Activated CD8-positive, alpha-beta T cell treated with anti-CD3 and anti-CD28 coated beads, Interleukin-2, amount 10 ng/mL, durations not matched to agents 7 days and 5 days (primary cell): ENCODE measurements at places on chromosomes 11 and 22. TPM values are rescaled to one million over a fixed set of nuclear protein-coding genes. Genes with fewer than 3 reads are reported as not detected.

The CDCA5 gene
- 127 TPM for total RNA-seq

The ASPHD2 gene
- 9.2 TPM for total RNA-seq

DNA sequence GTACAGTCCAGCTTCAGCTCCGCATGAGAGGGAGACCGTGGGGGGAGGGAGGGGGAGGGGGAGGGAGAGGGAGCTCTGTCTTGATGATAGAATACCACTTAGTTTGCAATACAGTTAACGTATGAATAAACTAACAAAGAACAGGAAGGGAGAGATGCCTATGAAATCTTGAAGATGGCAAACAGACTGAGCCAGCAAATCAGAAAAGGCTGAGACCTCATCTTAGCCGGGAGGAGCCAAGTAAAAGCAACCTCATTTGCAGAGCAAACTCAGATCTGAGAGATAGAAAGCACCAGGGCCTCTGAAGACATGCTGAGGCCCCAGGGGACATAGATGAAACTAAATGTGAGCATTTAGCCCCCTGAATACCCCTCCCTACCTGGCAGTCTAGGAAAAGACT lies 23.0 kb downstream of the APLP2 start:
- H3K4me1 ChIP-seq = no peaks in the 10 kb centered on the region
- H3K36me3 ChIP-seq = no peaks in the 10 kb centered on the region
- no peak for DNase-seq
- H3K4me3 ChIP-seq = no peak overlapping the region
- H3K27ac ChIP-seq = no peak overlapping the region

GRCh38 chr11:118230088-118230487 lies 5.3 kb upstream of the JAML start:
- peaks cover 68% of the 10 kb centered on the region for H3K36me3 ChIP-seq
- no peak overlapping the region for H3K27ac ChIP-seq
- peak; percentile 72 for DNase-seq
- H3K4me1 ChIP-seq = peaks cover 24% of the 10 kb centered on the region
- H3K4me3 ChIP-seq = peak overlapping the region; percentile 32

DNA sequence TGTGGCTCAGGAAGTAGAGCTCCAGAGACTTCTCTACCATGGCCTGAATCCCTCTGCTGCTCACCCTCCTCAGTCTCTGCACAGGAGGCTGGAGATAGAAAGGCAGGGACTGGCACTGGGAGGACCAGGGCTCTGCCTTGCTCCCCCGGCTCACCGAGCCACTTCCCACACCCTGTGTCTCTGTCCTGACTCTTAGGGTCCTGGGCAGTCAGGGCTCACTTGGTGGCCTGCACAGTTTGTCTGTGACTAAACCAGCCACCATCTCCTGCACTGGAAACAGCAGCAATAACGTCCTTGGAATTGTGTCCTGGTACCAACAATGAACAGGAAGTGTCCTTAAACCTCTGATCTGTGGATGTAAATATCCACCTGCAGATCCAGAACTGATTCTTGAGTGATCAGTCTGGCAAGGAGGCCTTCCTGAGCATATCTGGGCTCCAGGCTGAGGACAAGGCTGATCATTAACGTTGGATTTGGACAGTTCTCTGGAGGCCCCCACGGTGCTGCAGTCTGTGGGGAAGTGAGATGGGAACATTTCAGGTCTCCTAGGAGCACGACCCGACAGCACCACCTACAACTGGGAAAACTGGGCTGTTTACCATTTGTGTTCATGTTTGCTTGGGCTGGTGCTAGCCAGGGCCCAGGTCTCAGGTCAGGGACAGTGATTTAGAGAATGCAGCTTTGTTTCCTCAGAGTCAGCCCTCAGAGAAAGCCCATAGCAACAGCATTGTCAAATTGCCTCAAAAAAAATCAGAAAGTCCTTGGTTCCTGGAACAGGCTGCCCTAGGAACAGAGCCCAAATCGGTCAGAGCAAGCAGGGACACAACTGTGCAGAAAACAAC lies 82.5 kb downstream of the ZNF280B start:
- H3K4me3 ChIP-seq = no peak overlapping the region
- H3K27me3 ChIP-seq = peaks cover 7% of the 10 kb centered on the region
- no peak for DNase-seq
- no peaks in the 10 kb centered on the region for H3K36me3 ChIP-seq
- H3K4me1 ChIP-seq = no peaks in the 10 kb centered on the region

GRCh38 chr11:6204706-6205105 lies 651 bp upstream of the C11orf42 start:
- H3K36me3 ChIP-seq = peaks cover 18% of the 10 kb centered on the region
- H3K27ac ChIP-seq = no peak overlapping the region

DNA sequence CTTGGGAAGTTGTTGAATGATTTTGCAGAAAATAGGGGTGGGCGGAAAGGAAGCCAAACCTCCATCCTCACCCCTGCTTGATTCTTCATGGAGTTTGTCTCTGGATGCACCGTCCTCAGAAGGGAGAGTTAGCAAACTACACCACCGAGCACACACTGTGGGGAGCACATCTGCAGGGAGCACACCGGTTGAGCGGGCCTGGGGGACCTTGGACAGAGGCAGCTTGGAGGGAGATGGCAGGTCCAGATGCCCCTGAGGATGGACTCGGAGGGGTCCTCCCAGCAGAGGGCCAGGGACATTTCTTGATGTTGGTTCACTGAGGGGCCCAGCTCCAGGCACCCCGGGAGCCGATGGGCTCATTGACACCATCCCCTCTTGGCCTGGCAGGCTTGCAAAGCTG lies 15.1 kb upstream of the FGF19 start:
- DNase-seq = no peak
- H3K4me1 ChIP-seq = no peaks in the 10 kb centered on the region
- no peak overlapping the region for H3K4me3 ChIP-seq
- no peak overlapping the region for H3K27ac ChIP-seq

DNA sequence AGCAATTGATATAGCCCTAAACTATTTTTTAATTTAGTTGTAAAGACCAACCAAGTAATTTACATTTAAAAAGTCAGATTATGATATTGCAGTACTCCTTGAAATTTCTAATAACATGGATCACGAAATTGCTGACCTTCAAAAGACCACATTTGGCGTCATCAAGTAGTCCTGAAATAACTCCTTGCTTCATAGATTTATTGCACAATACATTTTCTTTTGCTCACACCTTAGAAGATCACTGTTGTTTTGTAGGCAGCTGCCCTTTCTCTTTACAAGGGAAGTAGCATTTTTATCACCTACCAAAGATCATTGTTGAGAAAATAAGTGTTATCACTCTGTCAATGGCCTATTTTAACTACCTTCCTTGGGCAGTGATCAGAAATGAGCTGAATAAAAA lies 815.8 kb downstream of the METTL15 start:
- H3K27ac ChIP-seq = no peak overlapping the region
- no peak for DNase-seq
- H3K4me3 ChIP-seq = no peak overlapping the region
- no peaks in the 10 kb centered on the region for H3K27me3 ChIP-seq

GRCh38 chr11:82930734-82931133 lies 29.2 kb downstream of the DDIAS start:
- H3K27me3 ChIP-seq = no peaks in the 10 kb centered on the region
- no peak overlapping the region for H3K4me3 ChIP-seq
- DNase-seq = no peak
- H3K27ac ChIP-seq = no peak overlapping the region
- peaks cover 13% of the 10 kb centered on the region for H3K4me1 ChIP-seq
- peaks cover 54% of the 10 kb centered on the region for H3K36me3 ChIP-seq

- no peaks in the 10 kb centered on the region for H3K36me3 ChIP-seq
- no peak overlapping the region for H3K4me3 ChIP-seq
- no peaks in the 10 kb centered on the region for H3K27me3 ChIP-seq
These were observed 71.8 kb downstream of the PIWIL4 start for GRCh38 chr11:94638902-94639373.
